NCI-H187 (cell line): ENCODE measurements at places on chromosomes 2 and 18.

GRCh38 chr2:233419602-233420391, 65.5 kb downstream of the DGKD start:
- no peak for DNase-seq

DNA sequence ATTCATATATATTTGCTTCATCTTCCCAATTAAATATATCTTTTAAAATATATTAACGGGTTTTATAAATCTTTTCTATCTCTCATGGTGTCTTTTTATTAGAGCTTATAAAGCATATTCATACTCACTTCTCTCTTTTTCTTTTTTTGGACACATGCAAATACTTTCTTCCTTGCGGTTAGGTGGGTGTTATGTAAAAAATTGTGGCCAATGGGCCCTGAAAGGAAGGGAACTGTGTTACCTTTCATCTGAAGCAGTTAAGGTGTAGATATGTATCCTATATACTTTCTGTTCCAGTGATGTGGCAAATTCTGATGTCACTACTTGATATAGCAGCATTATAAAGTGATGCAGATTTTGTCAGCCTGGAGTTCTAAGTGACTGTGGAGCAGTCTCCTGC, 714.5 kb downstream of the PLCL1 start:
- no peak for DNase-seq

- DNase-seq = no peak
These were observed 53.3 kb upstream of the GULP1 start for GRCh38 chr2:188238386-188238785.

GRCh38 chr2:237291138-237291792, 122.7 kb downstream of the COL6A3 start:
- DNase-seq = peak; percentile 79

- DNase-seq = no peak
These were observed 658.7 kb downstream of the EPHA4 start for GRCh38 chr2:220913384-220913783.

DNA sequence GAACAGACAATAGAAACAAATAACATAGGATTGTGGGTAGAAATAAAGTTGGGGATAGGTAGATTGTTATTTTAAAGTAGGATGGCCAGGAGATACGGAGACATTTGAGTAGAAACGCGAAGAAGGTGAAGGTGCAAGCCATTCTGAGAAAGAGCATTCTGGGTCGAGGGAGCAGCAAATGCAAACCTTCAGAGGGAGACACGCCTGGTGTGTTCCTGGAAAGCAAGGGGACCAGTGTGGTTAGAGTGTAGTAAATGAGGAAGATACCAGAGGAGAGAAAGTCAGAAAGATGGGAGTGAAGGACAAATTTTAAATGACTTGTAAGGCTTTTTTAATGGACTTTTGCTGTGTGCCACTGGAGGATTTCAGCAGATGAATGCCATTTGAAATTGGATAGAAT, 1.7 kb downstream of the CYP20A1 start:
- DNase-seq = no peak

DNA sequence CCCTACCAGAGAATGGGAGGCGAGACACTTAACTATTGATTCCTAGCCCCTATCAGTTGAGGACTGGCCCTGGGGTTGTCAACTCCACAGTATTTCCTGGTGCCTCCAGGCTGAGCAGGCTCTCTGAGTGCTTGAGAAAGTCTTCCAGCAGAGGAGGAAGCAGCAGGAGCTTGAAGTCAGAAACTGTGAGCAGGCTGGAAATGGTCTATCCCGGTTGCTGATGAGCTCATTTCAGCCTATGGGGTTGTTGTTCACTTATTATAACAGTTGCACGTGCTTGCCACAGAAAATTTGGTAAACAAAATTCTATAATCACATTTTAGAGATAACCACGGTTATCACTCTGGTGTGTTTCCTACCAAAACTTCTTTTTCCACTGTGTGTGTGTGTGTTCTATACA, 254.7 kb upstream of the THUMPD2 start:
- no peak for DNase-seq

DNA sequence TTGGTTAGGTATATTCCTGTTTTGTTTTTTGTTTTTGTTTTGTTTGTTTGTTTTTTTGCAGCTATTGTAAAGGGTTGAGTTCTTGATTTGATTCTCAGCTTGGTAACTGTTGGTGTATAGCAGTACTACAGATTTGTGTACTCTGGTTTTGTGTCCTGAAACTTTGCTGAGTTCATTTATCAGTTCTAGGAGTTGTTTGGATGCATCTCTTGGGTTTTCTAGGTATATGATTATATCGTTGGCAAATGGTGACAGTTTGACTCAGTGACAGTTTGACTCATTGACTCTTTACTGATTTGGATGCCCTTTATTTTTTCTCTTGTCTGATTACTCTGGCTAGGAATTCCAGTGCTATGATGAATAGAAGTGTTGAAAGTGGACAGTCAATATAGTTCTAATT, 53.7 kb downstream of the APLF start:
- DNase-seq = no peak

GRCh38 chr18:74541703-74542555, 7.6 kb downstream of the CNDP1 start:
- no peak for DNase-seq

DNA sequence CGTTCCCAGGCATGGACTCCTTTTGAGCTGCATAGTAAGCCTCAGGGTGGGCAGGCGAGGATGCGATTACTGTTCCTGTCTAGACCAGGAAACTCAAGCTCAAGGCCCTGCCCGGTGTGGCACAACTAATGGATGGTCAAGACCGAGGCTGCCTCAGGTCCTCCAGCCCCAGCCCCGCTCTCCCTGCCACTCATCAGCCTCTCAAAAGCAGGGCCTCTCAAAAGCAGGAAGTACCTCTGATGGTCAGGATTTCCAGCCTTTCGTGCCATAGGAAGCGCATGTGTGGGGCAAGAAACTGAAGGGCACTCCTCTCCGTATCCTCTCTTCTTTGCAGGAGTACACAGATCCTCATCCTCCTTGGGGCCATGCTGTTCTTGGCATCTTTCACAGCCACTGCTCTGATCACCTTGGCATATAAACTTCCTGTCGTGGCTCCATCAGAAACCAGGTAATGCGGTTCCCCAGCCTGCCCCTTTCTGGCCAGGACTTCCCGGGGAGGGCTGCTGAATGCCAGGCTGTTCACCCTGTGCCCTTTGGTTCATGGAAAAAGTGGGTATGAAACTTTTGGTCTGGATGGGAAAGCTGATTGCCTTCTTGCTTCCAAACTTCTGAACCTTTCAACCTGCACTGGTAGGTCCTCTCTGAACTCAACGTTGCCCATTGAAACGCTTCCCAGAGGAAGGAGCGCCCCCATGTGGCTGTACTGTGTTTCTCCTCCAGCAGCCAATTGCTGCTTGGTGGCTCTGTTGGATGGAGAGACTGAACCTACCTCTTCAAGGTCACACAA, 82.8 kb upstream of the SEC11C start:
- peak; percentile 20 for DNase-seq

DNA sequence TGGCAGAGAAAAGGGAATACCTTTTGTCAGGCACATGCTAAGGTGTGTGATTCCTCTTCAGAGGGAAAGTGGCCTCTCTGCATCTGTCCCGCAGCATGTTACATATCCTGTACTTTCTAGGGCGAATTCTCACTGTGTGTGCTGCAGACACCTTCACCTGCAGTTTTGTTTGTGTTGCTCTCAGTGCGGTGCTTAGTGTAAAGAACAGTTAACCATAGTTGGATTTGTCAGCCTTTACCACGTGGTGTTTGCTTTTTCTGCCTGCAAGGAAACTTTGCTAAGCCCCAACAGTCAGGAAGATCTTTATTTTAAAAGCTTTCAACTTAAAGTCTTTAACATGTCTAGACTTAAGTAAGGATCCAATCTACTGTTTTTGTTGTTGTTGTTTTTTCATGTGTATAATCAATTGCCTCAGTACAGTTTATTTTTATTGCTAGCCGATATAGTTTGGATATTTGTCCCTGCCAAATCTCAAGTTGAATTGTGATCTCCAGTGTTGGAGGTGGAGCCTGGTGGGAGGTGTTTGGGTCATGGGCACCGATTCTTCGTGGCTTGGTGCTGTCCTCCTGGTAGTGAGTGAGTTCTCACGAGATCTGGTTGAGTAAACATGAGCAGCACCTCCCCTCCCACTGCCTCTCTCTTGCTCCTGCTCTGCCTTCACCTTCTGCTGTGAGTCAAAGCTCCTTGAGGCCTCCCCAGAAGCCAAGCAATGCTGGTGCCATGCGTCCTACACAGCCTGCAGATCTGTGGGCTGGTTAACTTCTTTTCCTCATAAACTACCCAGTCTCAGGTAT, 90.6 kb downstream of the SNTG2 start:
- no peak for DNase-seq

DNA sequence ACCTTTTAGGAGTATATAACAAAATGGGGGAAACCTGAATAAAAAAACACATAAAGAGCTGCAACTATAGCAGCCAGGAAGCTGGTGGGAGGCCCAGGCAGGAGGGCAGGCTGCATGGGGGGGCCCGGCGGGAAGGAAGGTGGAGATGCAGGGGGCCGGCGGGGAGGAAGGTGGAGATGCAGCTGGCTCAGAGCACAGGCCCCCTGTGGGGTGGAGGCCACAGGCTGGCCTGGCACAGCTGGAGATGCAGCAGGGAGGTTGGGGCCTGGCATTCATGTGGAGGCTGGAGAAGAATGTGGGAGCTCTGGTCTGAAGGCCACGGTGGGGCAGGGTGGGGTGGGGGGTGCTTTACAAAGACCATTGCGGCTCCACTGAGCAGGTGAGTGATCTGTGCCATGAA, 31.4 kb downstream of the FAM228A start:
- no peak for DNase-seq

DNA sequence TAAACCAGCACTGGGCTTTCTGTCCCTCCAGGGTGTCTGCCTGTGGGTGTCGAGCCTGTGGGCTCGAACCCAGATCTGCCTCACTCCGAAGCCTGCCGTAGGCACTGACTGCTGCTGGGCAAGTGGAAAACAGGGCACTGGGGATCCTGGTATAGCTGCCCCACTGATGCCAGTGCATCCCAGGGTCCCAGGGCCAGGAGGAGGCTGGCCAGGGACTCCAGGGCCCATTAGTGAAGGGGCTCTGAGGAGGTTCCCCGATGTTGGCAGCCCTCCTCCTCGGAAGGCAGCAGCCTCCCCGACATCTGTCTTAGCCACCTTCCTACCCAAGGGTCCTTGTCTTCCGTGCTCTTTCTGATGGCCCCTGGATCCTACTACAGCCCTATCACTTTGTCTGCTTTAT, 96.1 kb downstream of the RTN4 start:
- no peak for DNase-seq

DNA sequence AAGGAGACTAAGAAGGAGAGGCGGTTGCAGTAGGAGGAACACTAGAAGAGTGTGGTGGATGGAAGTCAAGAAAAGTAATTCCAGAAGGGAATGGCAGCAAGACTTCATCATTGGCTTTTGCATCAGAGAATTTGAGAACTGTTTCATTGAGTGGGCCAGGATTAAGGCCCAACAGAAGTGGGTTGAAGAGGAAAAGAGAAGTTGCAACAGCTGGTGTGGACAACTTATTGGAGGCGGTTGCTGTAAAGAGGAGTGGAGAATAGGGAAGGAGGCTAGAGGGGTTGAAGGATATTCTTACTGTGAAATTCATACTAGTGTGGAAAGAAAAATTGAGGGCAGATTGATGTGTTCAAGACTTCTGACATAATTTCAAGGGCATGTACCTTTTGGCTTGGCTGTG, 168.7 kb upstream of the FN1 start:
- DNase-seq = no peak

DNA sequence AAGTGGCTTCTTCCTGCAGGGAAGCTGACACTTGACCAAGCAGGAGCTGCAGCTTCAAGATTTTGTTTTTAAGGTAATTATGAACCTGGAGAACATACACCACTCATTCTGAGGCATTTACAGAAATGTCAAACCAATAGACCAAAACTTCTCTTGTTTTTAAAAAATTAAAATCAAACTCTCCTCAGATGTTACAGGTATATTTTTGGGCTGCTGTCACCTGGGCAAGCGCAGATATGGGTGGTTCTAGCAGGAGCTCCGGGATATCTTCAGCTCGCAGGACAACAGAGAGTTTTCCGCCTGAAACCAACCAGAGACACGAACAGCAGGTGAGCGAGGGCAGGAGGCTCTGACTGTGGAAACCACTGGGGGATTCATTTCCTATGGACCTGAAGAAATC, 4.1 kb downstream of the LCT start:
- no peak for DNase-seq

DNA sequence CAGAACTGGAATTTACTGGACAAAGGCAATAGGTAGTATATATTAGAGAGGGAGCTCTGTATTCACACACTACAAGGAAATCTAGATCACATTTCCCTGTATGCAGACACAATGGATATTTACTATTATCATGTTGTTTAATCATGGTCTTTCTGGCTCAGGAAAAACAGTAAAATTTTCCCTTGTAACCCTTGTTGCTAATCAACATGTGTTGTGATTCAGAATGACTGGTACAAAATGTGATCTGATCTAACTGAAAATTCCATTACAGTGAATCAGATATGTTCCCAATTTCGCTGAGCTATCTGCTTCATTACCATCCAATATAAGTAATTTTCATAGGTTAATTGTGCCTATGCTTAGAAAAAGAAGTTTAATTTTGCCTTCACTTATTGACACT, 1109.7 kb downstream of the LRP1B start:
- DNase-seq = no peak

DNA sequence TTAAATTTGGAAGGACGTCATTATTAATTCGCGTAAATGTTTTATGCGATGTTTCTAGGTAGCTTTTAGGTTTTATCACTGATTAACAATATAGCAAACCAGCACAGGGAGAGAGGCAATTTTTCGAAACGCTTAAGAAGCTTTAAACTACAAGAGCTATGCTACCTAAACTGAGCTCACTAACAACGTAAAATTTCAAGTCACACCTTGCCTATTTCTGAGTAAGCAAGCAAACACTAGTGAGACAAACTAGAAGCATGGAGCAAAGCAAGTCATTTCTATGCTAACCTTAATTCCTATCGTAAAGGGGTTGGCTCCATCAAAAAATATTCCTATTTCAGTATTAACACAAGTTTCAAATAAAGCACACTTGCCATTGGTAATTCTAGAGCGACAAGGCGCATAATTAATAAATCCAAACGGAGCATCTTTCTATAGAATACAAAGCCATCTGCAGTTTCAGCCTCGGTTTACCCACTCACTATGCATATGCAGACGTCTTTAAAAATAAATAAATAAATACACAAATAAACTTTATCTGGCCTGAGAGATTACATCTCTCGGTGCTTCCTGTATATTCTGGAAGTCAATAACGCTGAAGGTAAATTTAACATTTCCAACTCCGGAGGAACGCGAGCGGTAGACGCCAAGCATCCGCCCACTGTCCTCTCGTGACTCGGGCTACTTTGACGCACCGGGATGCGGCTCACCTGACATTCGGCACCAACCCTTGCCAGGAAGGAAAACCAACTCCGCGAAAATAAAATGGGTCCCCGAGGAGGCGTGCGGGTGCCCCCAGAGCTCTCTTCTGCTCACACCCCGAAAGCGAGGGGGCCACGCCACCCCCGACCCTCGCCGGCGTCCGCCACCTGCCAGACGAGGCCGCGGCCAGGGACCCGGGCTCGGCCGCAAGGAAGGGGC, 947 bp downstream of the ITSN2 start:
- no peak for DNase-seq
